ENCODE measurements at places on chromosomes 5 and 9.

GRCh38 chr9:96178153-96178552, 123.8 kb downstream of the HSD17B3 start:
- DNase-seq: no peak

- no peak for DNase-seq
Measured at GRCh38 chr9:116152941-116153764, 438 bp upstream of the PAPPA start.

GRCh38 chr9:95157481-95158151, 159.9 kb downstream of the FANCC start:
- DNase-seq: no peak

GRCh38 chr9:91362051-91362611, 413 bp upstream of the AUH start:
- no peak for DNase-seq

DNA sequence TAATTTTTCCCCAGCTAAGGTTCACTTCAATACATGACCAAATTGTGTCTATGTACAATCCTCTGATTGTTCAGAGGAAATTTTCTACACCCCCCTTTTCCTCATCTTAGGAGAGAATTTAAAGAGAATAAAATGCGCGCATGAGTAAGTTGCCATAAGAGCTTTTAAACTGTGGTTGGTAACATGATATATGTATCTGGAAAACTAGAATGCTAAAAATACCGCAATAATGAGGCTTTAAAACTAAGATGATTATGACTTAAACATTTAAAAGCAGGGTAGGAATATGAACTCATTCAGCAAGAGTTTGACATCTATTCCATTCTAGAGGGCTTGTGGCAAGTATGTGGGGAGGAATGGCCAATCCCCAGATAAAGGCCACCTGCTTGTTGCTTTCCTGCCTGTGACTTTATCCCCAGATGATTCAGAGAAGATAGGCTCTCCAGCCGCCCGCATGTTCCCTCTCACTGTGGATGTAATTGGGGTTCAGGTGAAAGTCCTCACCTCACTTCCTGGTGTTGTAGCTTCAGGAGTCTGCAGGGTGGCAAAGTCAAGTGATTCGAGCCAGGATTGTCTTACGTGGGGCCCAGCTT, 26.5 kb upstream of the BASP1 start:
- DNase-seq: no peak

DNA sequence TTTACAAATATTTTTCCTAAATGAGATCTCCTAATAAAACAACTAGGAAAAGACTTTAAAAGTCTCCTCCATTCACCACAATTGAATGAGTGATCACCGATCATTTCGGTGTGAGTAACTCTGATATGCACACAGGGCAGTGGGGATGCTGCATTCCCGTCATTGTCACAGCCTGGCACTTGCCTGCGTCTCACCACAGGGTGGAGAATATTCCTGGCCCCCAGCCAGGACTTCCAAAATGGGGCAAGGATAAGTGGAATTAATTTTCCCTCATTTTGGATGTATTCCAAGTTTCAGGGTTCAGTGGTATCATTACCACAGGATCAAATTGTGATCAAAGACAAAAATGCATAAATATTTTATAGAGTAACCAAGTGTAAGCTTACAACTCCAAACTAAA, 107.1 kb downstream of the CTNND2 start:
- DNase-seq: no peak

DNA sequence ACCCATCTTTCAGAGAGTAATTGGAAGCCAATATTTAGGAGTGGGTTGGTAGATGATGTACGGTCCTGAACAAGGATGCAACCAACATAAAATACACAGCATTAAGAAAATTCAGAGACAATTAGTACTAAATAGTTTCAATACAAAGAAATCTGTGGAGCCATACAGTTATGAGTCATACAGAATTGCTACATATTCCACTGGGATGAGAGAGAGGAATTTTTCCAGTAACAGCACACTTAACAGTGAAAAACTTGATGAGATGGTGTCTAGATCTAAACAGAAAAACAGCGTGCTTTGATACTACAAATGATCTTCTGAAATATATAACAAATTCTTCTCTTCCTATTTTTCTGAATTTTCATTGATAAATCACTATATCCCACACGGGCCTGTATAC, 1999.3 kb upstream of the CDH9 start:
- DNase-seq: no peak

DNA sequence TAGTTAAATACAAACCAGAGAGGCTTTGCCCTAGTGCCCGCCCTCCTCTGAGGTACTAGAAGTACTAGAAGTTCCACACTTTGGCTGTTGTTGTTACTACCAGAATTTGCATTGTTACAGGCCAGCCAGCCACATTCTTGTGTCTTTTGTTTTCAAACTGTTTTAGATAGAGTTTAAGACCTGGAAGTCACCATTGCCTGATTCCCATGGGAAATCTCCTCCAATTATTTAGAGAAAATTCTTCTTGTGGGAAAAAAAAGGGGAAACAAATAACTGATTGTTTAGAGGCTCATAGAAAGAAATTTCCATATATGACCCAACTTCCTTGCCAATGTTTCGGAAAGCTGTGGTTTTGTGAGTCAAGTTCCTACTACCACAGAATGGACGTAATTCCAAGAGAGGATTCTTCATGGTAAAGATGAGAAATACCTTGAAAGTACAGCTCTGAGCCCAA, 252.2 kb downstream of the GOLPH3 start:
- no peak for DNase-seq

DNA sequence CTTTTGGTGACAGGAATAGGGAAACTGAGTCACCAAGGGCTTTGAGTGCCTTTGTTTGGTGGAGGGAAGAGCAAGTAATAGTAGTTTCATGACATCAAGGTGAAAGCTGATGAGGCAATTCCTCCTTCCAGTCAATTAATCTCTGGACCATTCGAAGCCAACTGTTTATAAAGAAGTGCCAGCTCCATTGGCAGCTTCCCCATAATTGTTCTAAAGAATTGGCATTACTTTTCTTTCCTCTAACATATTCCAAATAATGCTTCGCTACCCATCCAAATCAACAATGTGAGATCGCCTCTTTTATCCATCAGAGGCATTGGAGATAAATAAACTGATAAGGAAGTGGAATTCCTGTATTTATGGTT, 132.4 kb downstream of the NPR3 start:
- no peak for DNase-seq

DNA sequence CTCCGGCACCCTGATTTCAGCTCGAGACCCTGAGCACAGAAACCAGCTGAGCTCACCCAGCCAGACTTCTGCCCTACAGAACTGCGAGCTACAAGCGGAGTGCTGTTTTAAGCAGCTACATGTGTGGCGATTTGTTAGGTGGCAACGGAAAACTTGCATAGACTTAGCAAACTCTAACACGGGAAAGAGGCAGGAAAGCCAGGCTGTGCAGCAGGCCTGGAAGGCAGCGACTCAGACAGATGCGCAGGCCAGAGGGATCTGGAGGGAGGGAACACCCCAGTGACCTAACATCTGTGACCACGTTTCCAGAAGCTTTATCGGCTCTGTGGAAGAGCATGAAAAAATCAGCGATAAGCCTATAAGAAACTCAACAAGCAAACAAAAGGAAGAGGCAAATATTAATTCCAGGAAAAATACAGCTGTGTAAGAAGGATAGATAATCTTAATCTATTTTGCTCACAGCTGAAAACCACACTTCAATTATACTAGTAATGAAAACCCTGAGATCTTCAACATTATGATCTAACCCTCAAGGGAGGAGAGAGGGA, 11.0 kb downstream of the UBAC1 start:
- DNase-seq: no peak

GRCh38 chr5:133610489-133611356, 1.6 kb downstream of the FSTL4 start:
- no peak for DNase-seq

DNA sequence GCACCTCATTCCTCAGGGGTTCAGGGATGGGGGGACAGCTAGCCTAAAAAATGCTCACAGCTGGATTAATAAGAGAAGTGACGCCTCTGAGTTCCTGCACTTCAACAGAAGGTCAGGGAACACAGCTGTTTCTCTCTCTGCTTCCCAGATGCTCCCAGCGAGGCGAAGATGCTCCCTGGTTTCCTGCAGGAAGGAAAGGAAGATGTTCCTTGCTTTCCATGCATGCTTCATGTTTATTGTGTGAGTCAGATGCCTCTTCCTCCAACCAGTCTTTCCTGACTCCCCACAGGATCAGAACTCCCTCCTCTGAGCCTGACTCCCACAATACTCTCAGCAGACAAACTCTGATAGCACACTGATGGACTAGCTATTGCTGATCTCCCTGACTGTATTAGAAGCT, 71.9 kb downstream of the MFAP3 start:
- no peak for DNase-seq

DNA sequence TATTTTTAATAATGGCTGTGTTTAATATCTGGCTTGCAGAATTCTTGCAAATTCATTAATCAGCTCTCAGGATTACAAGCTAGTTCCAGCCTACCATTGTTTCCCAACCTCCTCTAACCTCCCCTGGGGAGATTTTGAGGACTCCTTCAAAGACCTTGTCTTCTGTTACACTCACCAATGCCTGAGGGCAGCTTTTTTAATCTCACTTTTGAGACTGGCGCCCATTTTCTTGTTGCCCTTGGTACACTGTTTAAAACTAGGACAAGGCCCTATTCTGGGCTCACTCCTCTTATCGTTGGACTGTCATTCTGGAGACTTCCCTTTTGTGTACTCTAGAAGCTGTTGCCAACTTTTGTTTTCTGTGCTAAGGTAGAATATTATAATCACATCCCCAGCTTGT, 13.6 kb upstream of the EQTN start:
- DNase-seq: no peak

DNA sequence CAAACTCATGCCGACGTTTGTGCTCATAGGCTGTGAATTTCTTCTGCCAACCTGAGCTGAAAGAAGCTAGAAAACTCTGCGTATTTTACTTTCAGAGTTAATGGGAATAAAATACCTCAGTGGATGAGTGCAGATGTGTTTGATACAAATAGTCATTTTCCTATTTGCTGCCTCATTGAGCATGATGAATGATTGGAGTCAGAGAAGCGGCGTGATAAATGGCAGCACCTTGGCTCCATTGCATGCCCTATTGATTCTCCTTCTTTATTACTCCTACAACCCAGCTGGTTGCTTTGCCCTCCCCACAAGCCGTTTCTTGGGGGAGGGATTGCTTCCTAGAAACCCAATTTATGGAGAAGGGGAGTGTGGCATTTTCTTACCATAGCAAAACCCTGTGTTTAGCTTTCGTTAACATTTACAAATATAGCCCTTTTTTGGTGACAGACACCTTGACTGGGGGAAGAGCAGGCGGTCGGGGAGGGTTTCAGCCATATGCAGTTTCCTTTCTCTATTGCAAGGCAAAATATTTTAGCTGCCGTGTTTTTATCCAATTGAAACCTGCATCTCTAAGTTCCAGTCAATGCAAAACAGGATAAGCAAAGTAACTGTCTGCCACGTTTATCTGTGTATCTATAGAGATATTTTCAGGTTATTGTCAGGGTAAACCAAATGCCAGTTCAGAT, 93.1 kb upstream of the TBCA start:
- no peak for DNase-seq

- no peak for DNase-seq
Measured at GRCh38 chr5:65830856-65831255, 95.5 kb upstream of the ERBIN start.

DNA sequence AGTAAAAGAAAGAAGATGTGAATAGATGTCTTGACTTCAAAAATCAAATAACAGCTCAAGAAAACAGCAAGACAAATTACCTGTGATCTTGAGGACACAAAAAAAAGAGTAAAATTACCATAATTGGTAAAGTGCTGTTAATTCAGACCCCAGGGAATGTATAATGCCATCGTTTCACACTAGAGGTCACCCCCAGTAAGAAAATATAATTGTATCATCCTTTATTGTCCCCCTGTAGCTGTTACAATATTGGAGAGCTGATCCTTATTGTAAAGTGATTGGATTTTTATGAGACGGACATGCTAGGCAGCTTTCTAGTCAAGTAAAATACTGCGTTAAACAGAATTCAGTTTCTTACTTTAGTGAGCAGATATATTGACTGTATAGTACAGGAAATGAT, 377.0 kb downstream of the TLE1 start:
- no peak for DNase-seq

DNA sequence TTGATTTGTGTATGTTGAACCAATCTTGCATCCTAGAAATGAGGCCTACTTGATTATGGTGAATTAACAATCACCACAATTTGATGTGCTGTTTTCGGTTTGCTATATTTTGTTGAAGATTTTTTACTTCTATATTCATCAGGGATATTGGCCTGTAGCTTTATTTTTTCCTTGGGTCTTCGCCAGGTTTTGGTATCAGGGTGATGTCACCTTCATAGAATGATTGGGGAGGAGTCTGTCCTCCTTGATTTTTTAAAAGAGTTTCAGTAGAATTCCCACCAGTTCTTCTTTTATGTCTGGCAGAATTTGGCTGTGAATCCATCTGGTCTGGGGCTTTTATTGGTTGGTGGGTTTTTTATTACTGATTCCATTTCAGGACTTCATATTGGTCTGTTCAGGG, 115.2 kb downstream of the CPLANE1 start:
- no peak for DNase-seq

DNA sequence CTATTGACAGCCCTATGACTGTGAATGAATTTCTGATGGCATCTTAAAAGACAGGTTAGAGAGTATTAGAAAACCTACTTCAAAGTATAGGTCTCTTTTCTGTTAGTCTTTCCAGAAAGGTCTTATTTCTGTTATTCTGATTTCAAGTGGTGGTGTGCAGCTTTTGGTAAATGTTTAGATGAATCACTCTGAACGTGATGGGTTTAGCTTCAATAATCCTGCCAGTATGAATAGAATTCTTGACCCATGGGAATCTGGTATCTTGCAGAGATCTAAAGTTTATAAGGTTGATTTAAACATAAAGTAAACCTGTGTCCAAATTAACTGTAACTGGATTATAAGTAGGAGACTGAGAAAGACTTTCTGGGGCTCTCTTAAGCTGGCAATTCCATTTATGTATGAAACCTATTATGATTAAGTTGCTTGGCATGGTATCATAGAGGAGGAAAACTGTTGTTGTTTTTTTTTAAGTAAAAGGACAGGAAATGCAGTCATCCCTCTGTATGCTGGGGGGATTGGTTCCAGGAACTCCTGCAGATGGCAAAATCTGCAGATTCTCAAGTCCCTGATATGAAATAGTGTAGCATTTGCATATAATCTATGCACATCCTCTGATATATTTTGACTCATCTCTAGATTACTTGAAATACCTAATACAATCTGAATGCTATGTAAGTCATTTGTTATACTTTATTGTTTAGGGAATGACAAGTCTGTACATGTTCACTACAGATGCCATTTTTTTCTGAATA, 77.0 kb upstream of the ADAMTS19 start:
- DNase-seq: no peak

GRCh38 chr5:132695956-132696355, 22.2 kb downstream of the IL4 start:
- no peak for DNase-seq

- DNase-seq: no peak
Measured at GRCh38 chr5:139116100-139116655, 82.0 kb downstream of the SIL1 start.

- DNase-seq: no peak
Measured at GRCh38 chr9:6086006-6086655, 70.7 kb upstream of the RANBP6 start.

DNA sequence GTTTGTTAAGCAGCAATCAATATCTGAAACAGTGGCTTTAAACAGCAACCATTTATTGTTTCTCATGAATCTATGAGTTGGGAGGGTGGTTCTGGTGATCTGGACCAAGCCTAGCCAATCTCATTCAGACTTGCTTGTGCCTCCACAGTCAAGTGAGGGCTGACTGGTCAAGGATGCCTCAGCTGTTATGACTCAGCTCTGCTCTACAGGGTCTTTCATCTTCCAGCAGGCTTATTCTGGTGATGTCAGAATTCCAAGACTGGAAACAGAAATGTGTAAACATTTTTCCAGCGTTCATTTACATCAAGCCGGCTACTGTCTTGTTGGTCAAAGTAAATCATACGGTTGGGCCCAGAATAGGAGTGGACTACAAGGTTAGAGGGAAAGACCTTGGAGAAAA, 2.5 kb upstream of the PIP5K1B start:
- no peak for DNase-seq

Measured in stimulated activated CD8-positive, alpha-beta memory T cell treated with anti-CD3 and anti-CD28 coated beads, Interleukin-15, amount 100 ng/mL, for 4 hours (primary cell).